Cortex of kidney (tissue), 1 donor: ENCODE measurements at places on chromosomes 13 and 19.

GRCh38 chr13:92830821-92831220, 395.8 kb upstream of the GPC6 start:
- DNase-seq = no peak

GRCh38 chr13:44908266-44908665, 81.0 kb downstream of the NUFIP1 start:
- DNase-seq = no peak

- no peak for DNase-seq
Observed at GRCh38 chr13:108575430-108575829, 54.0 kb upstream of the MYO16 start.

GRCh38 chr13:44110091-44110621, 230.5 kb downstream of the LACC1 start:
- DNase-seq = no peak

DNA sequence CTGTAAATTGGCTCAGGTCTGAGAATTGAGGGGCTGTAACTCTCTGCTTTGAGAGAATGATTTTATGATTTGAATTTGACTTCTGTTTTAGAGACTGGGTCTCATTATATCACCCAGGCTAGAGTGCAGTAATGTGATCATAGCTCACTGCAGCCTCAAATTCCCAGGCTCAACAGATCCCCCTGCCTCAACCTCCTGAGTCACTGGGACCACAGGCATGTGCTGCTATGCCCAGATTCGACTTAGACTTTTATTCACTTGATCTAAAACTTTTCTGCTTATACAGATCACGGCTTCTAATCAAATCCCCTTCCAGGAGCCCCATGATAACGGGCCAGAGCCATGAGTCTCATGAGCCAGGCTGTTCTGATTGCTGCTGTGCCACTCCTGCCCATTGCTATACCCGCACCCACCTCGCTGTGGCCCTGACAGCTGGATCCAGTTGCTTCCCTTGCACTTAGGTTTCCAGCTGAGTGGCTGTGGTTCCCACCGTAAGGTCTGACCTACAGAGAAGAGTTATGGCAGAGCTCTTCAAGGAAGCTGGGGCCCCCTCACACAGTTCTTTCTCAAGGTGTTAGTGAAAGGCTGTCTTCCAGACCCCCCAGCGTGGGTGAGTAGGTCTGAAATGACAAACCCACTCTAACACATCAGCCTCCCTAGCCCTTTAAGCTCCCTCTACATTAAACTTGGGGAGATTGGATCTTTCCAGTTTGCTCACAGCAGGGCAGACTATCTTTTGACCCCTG, 251.2 kb upstream of the SGCG start:
- no peak for DNase-seq
